ENCODE measurements at places on chromosomes 12 and 14.

- DNase-seq: no peak
Observed at GRCh38 chr14:29668201-29668600, 259.4 kb downstream of the PRKD1 start.

GRCh38 chr14:93041830-93042229 lies 73.9 kb downstream of the ITPK1 start:
- no peak for DNase-seq

GRCh38 chr12:117064596-117064995 lies 34.6 kb downstream of the TESC start:
- no peak for DNase-seq

GRCh38 chr12:7210642-7211151 lies 21.2 kb downstream of the PEX5 start:
- DNase-seq: no peak

- no peak for DNase-seq
Observed at GRCh38 chr12:12992418-12993130, 7.5 kb downstream of the HEBP1 start.

DNA sequence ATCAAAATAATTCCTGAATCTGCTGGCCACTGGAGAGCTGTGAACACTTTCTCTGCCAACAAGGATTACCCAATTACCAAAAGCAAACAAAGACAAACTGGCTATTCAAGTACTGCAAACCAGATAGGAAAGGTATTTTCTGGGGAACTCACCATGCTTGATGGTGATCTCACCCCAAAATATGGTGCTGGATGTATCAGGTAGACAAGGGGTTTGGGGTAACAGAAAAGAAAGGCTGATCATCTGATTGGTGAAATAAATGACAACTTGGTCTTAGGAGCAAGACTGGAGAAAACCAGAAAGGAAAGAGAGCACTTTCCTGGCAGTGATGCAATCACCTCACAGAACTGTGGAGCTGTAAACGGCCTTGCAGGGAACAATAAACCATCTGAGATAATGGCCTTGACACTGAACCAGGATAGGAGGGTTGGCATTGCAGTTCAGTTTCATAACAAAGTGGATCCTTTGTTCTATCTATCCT lies 31.0 kb upstream of the NPFF start:
- no peak for DNase-seq

DNA sequence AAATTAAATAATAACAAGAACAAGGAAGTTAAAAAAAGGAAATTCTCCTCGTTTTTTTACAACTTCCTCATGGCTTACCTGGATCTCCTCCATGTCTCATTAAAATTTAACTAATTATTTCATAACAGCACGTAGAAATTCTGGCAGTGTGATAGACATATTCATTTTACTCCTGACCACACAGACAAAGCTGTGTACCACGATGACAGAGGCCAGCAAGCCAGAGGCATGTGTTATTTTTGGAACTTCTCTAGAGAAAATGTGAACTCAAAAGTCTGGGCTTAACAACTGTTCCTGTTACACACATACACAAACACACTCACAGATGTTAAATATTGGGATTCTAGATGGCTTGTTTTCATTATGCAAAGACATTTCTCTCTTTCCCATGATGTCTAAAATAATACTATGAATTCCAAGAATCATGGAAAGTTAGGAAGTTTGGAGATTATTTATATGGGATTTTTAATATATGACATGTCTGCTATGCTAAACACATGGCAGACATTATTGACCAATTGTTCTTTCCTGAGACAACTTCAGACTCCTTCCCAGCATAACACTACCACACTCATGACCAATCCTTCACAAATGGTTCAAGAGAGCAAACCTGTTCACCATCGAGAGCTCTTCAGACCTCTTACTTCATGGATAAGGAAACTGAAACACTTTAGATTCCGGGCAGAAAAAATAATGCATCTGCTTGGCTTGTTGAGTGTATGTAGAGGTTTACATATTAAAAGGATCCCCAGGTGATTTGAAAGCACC lies 158.7 kb downstream of the DACT1 start:
- DNase-seq: no peak
